Stimulated activated CD8-positive, alpha-beta memory T cell treated with anti-CD3 and anti-CD28 coated beads, Interleukin-7, amount 100 ng/mL, for 24 hours (primary cell): ENCODE measurements at places on chromosomes 1 and 21.

DNA sequence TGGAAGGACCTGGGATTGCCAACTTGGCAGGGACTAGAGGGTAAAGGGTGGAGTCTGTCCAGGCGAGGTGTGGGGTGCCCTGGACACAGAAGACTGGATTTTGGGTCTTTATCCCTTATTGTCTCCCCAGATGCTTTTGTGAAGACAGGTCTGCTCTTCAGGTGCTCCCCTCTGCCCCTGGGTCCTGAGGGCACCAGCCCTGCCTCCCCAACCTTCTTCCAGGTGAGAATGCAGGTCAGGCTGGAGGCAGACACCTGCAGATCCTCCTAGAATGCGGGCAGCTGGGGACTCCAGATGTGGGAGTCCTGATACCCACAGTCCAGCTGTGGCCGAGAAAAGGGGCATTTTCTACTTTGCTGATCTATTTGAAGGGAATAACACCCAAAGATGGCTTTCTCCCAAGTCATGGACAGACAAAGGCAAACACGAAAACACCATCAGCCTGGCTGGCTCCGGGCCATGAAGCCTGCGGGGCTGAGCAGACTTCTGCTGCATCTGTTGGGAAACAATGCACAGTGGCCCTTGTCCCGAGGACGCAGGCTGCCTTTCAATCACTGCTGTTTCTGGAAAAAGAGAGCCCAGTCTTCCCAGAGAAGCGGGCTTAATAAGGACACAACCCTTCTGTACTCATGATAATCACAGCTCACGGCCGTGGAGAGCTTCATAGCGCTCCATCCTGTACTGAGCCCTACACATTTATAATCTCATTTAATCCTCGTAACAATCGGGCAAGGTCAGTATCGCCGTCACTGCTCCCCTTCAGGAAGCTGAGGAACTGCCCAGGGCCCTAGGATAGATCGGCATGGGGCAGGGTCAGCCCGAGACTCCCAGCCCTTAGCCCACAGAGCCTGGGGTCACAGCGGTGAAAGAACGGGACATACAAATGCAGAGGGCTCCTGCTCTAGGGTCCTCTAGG is 62.0 kb upstream of the ABCG1 start:
- DNase-seq: no peak

GRCh38 chr1:98659879-98660278 is 1.6 kb upstream of the SNX7 start:
- DNase-seq: no peak

GRCh38 chr1:116365857-116366256 is 7.2 kb upstream of the ATP1A1 start:
- DNase-seq: no peak

- DNase-seq: no peak
Measured at GRCh38 chr1:159804924-159805323, 2.8 kb downstream of the FCRL6 start.

DNA sequence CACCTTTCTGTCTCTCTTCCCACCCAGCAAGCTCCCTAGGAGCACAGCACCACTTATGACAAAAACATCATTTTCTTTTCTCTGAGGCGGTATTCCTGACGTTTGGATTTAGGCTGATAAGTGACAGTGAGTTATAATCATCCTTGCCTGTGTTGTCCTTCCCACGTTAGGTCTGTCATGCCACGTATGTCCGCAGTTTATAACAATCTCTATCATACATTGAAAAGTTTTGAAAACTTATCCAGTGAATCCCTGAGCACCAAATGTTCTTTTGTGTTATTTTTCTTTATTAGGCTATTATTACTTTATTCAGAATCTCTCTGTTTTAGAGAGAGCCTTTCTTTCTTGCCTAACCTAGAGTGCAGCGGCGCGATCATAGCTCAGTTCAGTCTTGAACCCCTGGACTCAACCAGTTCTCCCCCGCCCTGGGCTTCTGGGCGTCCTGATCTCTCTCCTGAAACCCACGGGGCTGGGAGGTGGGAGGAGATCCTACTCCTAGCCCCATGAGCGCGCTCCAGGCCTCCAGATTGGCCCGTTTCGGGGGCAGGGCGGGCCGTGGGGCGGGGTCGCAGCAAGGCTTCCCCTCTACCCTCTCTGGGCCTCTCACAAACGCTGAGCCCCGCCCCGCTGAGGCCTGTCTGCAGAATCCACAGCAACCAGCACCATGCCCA is at the start of gene GSTM2:
Gene GSTM2, plus strand, starts transcription at position 606 of the 671 bp plus-strand sequence. Its CDS starts 59 bp downstream, at position 665.
- DNase-seq: peak; percentile 53

DNA sequence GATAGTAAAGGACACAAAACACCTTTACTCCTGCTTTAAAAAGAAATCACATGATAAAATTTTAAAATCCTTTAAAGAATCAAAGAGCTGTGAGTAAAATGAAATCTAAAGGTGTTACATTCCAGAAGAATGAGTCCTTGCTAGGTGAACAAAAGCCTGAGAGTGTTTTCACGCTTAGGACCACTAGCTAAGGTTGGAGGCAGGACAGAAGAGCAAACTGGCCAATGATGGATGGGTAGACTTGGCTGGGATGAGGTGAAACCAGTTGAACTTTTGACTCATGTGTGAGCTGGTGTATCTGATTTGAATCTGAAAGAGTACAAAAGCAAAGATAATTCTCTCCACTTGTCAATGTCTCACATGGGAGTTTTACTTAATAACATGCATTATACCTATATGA is 35.1 kb downstream of the CATSPERE start:
- no peak for DNase-seq

- no peak for DNase-seq
Measured at GRCh38 chr1:209386156-209386555, 197.4 kb upstream of the CAMK1G start.

GRCh38 chr1:159868766-159869165 is 6.3 kb upstream of the VSIG8 start:
- no peak for DNase-seq

- no peak for DNase-seq
Measured at GRCh38 chr1:81606656-81607055, 194.1 kb upstream of the ADGRL2 start.

DNA sequence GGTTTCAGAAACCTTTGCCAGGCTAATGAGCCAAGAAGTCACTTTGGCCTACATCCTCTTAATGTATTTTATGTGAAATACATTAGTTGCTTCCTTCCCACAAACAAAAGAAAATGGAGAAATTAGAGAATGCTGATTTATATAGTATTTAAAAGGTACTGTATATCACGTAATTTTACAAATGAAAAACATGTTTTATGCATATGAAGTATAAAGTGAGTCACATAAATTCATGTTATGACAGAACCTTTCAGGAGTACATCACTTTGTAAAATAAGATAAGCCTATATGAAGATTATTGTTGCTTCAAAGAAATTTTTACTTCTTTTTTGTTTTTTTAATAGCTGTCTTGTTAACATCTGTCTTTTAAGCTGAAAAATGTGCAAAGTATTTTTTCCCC is 4.6 kb downstream of the DR1 start:
- DNase-seq: no peak

DNA sequence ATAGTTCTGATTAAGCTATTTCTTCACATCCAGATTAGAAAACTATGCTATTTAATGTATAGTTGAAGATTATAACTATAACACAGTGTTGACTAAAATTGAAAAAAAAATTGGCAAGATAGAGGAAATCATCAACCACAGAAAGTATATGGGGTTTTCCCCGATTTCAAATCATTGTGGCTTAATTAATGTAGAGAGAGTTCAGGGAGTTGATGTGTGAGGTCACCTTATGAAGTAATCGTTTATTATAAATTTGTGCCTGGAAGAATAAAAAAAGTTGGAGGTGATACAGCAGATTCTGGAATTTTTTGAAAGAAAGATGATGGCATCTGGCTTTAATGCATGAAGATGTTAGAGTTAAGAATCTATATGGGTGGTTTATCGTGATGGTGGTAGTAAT is 84.3 kb downstream of the PTGS2 start:
- no peak for DNase-seq

- no peak for DNase-seq
Measured at GRCh38 chr1:157092831-157093230, 6.8 kb downstream of the ETV3L start.

- DNase-seq: no peak
Measured at GRCh38 chr1:238466459-238466858, 575.7 kb upstream of the ZP4 start.

GRCh38 chr1:37840711-37841110 is 18.7 kb downstream of the MTF1 start:
- no peak for DNase-seq

GRCh38 chr1:9731561-9731960 is 80.0 kb downstream of the PIK3CD start:
- no peak for DNase-seq

DNA sequence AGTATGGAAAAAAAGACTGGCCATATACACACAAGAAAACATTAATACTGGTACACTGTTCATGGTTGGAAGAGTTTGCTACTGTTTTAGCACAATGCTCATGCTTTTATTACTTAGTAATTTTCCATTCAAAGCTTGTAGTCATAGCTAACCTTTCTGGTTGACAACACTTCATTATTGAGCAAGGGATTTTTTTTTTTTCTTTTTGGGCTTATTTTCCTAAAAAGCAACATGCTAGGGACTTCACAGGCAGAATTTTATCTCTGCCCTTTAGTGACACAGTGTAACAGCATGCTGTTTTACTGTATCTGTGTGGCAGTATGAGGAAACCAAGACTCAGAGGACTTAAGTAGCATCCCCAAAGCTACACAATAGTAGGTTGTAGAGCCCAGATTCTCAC is 58.5 kb downstream of the FGGY start:
- no peak for DNase-seq

GRCh38 chr1:104795931-104796330 is 1046.2 kb downstream of the AMY1C start:
- no peak for DNase-seq

DNA sequence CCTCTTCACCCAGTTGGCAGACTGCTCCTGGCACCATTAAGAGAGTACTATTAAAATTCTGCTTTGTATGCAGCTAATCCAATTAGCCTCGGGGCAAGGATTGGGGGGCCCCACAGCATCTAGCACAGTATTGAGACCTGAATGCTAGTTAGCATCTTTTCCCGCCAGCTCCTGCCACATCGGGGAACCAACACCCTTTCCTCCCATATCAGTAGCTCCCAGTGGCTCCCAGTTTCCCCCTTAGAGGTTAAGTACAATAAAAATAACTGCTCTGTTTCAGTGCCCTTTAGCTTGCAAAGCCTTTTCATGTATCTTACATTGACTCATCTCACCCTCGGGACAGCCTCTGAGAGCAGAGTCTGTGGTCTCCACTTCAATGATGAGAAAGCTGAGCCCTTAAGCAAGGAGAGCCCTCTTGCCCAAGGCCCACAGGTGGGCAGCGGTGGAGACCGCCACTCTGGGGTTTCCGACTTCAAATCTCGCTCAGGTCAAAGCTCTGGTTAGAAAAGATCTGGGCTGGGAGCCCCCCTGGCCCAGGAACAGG is 4.2 kb upstream of the PMVK start:
- DNase-seq: no peak

- peak; percentile 10 for DNase-seq
Measured at GRCh38 chr1:23657659-23658275, 33.8 kb upstream of the RPL11 start.

- no peak for DNase-seq
Measured at GRCh38 chr1:117512728-117513321, 93.0 kb upstream of the TENT5C start.

GRCh38 chr1:105700723-105701122 is 1355.8 kb upstream of the PRMT6 start:
- no peak for DNase-seq

GRCh38 chr1:1307261-1307922 is 338 bp downstream of the ACAP3 start:
- DNase-seq: no peak

DNA sequence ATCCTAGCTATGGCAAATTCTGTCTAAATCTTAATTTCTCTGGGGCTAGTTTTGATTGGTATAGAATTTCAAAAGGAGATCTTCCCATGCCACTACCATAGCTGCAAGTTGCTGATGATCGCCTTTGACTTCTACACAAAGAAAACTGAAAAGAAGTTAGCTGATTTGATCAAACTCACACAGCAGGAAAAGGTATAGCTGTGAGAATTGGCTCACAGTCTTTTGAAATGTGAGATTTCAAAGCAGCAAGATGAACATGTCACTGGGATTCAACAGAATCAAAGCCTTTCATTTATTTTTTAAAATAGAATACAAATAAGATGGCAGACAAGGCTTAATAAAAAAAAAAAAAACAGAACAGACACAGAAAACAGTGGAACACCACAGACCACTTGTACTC is 7.5 kb upstream of the RGS1 start:
- DNase-seq: no peak

DNA sequence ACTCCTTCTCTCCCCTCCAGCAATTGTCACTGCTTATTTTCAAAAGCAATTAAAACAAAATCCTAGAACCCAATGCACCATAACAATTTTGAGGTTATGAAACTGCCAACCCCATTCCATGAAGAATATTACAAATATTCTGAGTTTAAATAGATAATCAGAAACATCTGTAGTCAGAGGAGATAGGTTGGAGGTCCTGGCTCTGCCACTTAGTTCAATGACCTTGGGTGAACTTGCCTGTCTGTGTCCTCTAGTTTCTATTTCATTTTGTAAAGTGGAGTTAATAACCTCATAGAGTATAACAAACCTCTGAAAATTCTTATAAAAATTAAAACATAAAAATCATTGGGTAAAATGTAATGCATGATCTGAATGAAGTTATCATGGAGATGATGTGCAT is 164.6 kb downstream of the KCTD3 start:
- DNase-seq: no peak

DNA sequence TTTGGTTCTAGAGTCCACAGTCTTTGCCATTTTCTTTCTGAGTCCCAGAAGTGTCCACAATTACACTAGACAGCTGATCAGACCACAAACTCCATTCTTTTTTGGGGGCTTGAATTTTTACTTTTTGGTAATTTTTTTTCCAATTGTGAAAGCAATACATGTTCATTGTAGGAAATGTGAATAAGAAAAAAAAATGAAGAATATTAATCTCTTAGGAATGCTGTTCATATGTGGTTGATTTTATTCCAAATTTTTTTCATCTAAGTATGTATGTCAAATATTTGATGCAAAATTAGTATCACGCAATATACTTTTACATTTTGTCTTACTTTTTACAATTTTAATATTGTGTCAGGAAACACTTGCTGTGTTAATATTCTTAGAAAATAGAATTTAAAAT is 76.4 kb upstream of the ETS2 start:
- no peak for DNase-seq

GRCh38 chr1:119885903-119886783 is 10.2 kb downstream of the ADAM30 start:
- DNase-seq: peak; percentile 30

GRCh38 chr1:80893115-80893514 is 907.6 kb upstream of the ADGRL2 start:
- no peak for DNase-seq

DNA sequence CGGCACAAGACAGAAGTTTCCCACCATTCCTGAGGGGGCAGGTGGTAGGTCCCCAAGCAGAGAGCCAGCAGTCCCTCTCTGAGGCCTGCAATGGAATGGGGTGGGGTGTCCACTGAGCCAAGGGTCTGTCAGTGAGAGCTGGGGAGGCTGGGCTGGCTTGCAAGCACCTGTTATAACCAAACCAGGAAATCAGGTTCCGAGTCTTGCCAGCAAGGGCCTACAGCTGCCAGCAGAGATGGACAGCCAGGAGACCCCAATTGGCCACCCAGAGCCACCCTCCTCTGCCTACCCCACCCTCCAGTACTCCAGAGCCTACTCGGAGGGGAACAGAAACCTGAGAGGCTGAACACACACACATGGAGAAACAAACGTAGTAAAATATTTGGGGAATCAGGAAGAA is 32.2 kb downstream of the PSEN2 start:
- DNase-seq: no peak

GRCh38 chr1:199762572-199762971 is 264.9 kb upstream of the NR5A2 start:
- DNase-seq: no peak

GRCh38 chr1:154717528-154717924 is 109.5 kb upstream of the ADAR start:
- DNase-seq: no peak

- no peak for DNase-seq
Measured at GRCh38 chr1:31004231-31004621, 61.3 kb downstream of the PUM1 start.
